ENCODE measurements at places on chromosomes 13 and 19.

GRCh38 chr13:45412274-45413049 is 5.7 kb downstream of the SLC25A30 start:
- DNase-seq: no peak

DNA sequence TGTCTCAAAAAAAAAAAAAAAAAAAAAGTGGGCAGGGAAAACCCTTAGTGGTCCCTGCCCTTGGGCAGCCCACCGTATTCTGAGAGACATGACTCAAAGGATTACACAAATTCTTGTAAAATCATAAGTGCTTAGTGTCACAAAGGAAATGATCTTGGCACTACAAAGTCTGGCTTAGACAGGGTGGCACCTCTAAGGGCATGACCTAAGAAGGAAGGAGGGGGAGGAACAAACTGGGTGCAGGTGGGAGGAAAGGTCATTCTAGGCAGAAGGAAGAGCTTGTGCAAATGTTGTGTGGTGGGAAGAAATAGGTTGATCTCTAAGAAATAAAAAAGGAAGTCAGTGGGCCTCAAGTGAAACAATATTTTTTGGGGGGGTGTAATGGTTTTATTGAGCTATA is 10.4 kb downstream of the PNPLA6 start:
- no peak for DNase-seq

- DNase-seq: no peak
Observed at GRCh38 chr19:23699521-23699860, 12.5 kb upstream of the ZNF675 start.

- no peak for DNase-seq
Observed at GRCh38 chr13:33963134-33963533, 145.2 kb downstream of the RFC3 start.

DNA sequence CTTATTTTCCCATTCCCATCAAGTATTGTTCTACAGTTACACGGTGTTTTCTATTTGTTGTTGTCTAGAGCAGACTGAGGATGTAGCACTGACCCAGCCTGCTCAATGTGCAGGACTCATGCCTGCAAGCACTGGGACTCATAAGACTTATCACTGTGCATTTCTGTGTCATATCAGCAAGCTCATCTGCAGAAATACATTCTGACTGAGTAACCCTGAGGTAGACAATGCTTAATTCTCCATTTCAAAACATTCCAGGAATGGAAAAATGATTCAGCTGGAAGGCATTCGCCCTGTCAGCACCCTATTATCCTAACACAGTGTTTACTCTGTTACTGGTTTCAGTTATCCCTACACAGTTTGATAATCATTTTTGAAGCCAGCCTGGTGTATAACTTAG is 2506.4 kb downstream of the PCDH9 start:
- DNase-seq: no peak

- no peak for DNase-seq
Observed at GRCh38 chr13:40624383-40624782, 42.1 kb downstream of the FOXO1 start.

DNA sequence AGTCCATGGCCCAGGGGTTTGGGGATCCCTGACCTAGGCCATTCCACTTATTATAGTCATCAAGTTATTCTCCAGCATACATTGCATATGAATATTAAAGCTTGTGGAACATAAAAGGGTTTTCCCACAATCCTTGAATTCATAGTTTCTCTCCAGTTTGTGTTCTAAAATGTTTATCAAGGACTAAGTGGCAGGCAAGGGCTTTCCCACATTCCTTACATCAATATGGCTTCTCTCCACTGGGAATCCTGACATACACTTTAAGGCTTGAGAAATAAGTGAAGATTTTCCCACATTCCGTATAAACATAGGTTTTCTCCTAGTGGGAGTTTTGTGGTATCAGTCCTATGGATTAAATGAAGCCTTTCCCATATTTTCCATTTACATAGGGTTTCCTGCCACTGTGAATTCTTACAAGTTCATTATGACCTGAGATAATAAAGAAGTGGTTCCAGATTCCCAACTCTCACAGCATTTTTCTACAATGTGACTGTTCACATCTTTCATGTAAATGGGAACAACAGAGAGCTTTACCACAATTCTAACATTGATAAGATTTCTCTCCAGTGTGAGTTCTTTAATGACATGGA is 14.5 kb downstream of the ZNF426 start:
- no peak for DNase-seq

GRCh38 chr19:12994701-12995595 is at the start of gene NFIX:
Gene NFIX (plus strand): TSS chr19:12995475. CDS start chr19:12995838, 363 bp downstream.
- DNase-seq: no peak

GRCh38 chr19:11843722-11844121 is 4.8 kb upstream of the ZNF439 start:
- DNase-seq: no peak

GRCh38 chr13:79673310-79673992 is 192.5 kb downstream of the NDFIP2 start:
- no peak for DNase-seq

DNA sequence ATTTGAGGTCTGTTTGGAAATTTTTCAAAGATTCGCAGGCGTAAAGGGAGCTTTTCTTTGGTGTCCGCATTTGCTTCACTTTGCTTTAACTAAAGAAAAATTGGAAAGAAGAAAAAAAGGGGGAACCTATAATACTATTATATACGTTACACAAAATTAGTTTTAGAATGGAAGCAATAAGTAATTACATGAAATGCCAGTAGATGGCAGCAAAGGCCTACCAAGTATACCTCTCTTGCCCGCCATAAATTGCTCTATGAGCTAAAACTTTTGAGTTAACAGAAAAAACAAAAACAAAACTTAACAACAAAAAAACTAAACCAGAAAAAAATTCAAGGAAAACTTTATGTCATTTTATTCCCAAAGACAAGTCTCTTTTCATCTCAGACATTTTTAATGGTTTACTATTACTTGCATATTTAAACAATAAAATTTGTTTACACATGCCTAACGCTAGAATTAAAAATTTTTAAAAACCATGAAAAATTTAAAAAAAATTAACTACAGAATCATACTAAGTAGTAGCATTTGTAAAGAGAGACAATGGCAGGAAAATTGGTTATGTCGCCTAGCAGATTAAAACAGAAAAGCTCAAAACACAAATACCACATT is 271.4 kb downstream of the NALCN start:
- DNase-seq: no peak
